Foreskin fibroblast (primary cell): ENCODE measurements at places on chromosomes 4 and X.

GRCh38 chrX:135740681-135741149 lies 27.3 kb downstream of the CT45A1 start:
- DNase-seq = no peak

DNA sequence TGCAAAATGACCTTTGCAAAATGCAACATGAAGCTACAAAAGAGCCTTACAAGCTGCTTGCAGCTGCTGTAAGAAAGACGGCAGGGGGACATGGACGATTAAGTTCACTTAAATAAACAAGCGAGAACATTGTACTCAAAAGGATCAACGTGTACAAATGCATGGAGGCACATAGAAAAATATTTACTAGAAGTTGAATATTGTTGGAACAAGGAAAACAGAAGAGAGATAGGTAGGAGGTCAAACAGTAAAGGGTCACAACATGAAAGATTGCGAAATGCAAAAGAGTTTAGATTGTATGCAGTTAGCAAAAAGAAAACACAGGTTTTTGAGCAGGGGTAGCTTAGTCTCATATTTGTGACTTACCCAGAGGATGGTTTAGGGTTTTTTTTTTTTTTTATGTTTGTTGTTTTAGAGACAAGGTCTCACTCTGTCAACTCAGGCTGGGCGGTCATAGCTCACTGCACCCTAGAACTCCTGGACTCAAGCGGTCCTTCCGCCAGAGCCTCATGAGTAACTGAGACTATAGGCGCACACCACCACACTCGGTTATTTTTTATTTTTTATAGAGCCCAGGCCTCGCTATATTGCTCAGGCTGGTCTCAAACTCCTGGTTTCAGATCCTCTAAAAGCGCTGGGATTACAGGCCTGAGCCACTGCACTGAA lies 1.4 kb upstream of the PHF8 start:
- DNase-seq = no peak

- DNase-seq = peak; percentile 31
Measured at GRCh38 chrX:18970465-18970864, 13.4 kb downstream of the PHKA2 start.

DNA sequence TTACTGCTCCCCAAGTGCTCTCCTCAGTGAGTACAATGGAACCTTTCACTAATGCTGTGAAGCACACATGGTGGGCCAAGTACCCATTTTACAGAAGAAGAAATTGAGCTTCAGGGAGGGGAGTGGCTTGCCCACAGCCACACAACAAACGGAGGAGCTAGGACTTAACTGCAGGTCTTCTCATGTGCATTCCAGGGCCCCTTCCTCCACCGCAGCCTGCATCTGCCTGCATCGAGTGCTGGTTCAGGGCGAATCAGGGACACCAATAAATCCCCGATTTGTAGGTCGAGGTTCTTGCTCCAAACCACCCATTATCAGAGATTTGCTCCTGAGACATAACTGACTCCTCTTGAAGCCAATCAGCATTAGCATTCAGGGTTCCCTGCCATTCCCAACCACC lies 100.9 kb downstream of the MAMLD1 start:
- DNase-seq = no peak

- DNase-seq = no peak
Measured at GRCh38 chr4:11441194-11441556, 12.5 kb upstream of the HS3ST1 start.
